ENCODE measurements at places on chromosomes 1 and 21. TPM values are rescaled to one million over a fixed set of nuclear protein-coding genes. Genes with fewer than 3 reads are reported as not detected.

Gene TCHH
- 0.38 TPM for total RNA-seq

Gene S100A16
- 436 TPM for total RNA-seq

Gene C1QTNF12
- 7.0 TPM for total RNA-seq

Gene HP1BP3
- 298 TPM for total RNA-seq

Gene NEGR1
- 6.7 TPM for total RNA-seq

Gene BRDT
- not detected for total RNA-seq

Gene KCNK2
- total RNA-seq = 0.50 TPM

Gene SPRR5
- not detected for total RNA-seq

Gene NUF2
- 64.6 TPM for total RNA-seq

Gene MXRA8
- 0.77 TPM for total RNA-seq

Gene ACTL8
- total RNA-seq = 0.98 TPM

Gene GPR61
- not detected for total RNA-seq

Gene LRRC38
- total RNA-seq = not detected

Gene COL24A1
- 0.04 TPM for total RNA-seq

Gene TRNAU1AP
- total RNA-seq = 28.3 TPM

Gene CNTN2
- total RNA-seq = not detected

Gene KIF21B
- total RNA-seq = 20.8 TPM

Gene NBPF19
- 8.3 TPM for total RNA-seq

Gene SLAMF9
- 1.8 TPM for total RNA-seq

Gene CFHR4
- not detected for total RNA-seq

All from A375 (cell line).